Breast epithelium (tissue), 4 donors: ENCODE measurements at places on chromosomes 5 and 9.
A peak's percentile ranks its signal among the peaks of the same experiment; 100 is the strongest.

DNA sequence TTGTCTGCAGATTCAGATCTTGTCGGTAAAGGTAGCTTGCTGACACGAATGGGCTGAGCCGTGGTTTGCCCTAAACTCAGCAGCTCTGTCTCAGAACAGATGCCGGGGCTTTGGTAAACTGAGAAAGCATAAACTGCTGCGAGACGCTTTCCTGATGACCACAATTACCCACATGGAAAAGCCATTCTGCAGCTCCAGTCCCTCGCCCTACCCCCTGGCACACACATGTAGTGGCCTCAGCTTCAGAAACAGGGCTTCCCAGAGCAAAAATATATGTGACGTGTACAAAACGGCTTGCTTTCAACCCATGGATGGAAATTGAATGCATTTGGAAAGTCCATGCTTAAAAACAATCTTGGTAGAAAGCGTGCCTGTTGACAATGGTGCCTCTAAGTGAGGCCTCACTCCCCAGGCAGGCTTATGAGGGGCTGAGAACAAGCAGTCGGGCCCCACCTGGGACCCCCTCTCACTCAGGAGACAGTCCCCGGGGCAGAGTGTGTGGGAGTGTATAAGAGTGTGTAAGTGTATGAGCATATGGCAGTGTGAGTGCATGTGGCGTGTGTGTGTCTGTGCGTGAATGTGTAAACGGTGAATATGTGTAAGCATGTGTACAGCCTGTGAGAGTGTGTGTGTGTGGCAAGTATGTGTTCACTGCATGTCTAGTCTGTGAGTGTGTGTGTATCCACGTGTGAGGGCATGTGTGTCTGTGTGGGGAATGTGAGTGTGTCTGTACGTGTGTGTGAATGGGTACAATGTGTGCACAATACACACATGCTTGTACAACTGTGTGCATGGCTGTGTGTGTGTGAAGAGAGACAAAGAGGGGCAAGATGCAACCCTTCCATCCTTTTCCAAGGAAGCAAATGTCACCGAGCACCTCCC is 88.2 kb upstream of the SMIM23 start:
- no peak for DNase-seq

DNA sequence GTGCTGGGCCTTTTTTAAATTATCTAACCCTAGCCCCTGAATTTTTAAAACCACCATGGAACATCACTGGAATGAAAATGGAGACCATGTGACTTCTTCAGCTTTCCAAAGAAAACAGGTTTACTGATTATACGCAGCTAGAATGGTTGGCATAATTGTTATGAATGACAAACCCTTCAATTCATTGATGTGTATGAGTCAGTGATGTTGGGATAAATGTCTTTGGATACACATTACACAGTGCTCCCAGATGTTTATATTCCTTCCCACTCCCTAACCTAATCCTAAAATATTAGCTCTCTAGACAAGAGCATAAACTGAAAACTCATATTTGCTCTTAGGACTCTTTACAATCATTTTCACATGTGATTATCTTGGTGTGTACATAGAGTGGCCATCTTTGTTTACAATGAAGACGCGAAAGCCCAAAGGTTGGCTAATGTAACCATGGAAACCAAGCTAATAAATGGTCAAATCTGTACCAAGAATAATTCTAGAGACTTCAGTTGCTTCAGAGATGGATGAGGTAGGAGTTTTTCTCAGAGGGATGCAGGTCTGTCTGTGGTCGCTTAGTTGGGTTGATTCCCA is 131.2 kb upstream of the HMHB1 start:
- no peak for DNase-seq

DNA sequence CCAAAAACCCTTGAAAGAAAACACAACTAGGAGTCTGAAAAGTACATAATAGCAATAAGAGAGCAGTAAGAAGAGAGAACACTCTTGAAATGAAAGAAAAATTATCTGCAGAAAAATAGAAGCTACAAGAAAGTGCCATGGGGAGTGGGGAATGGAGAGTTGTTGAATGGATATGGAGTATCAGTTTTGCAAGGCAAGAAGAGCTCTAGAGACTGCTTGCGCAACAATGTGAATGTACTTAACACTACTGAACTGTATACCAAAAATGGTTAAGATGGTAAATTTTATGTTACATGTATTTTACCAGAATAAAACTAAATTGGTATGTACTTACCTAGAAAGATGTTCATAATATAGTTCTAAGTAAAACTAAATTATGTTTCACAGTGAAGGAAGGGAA is 54.8 kb upstream of the RASGRF2 start:
- DNase-seq = no peak

- DNase-seq = no peak
These were observed 11.4 kb upstream of the NRARP start for GRCh38 chr9:137313326-137313936.

DNA sequence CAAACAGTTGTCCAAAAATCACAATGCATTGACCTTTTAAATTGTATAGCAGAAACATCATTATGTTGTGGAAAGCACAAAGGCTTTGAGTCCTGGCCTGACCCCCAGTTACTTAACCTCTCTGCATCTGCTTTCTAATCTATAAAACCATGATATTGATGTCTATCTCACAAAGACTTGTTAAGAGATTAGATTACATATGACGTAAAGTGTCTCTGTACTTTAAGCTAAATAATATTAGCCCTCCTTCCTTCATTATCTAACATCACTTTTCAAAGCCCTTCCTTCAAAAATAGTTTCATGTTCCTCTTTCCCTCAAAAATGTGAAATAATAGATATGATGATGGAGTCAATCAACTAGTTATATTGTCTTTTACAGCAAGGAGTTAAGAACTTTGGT is 3.4 kb downstream of the ADAMTS6 start:
- no peak for DNase-seq

- DNase-seq = no peak
These were observed 11.8 kb downstream of the RBM18 start for GRCh38 chr9:122252796-122253195.

GRCh38 chr5:130528474-130528873 is 624.2 kb downstream of the CHSY3 start:
- DNase-seq = no peak

GRCh38 chr5:65481171-65481581 is 544 bp downstream of the ADAMTS6 start:
- DNase-seq = no peak

DNA sequence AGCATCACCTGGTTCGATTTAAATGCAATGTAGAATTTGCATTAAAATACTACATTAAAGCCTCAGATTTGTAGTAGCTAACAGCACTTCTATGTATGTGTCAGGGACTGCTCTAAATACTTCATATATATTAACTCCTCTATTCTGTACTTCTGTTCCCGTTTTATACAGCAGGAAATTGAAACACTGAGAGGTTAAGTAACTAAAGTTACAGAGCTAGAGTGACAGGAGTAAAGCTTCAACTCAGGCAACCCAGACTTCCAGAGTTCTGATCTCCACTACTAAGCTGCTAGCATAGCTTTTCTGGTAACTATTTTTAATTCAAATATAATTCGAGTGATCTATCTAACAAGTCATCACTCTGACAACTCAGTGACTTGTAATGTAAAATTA is 619 bp upstream of the APC start:
- no peak for DNase-seq

- DNase-seq = no peak
These were observed 107.2 kb downstream of the SV2C start for GRCh38 chr5:76190356-76190755.

DNA sequence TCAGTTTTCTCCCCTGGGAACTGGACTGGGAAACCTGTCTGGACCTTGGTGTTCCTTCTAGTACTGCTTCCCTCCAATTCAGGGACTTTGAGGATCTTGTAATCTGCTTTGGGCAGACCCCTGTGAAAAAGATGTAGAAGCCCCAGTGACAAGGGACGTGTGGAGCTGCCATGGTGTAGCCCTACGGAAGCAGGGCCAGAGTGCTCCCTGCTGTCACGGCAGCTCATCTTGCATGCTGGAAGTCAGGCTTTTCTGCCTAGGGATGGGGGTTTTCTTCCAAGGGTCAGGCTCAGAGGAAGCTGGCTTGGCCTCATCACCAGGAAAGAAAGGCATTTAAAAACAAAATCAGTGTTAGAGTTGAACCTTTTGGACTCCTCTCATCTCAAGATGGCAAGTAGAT is 86.4 kb downstream of the AMBP start:
- DNase-seq = no peak

- no peak for DNase-seq
These were observed 9.3 kb upstream of the OR13F1 start for GRCh38 chr9:104494808-104495207.

DNA sequence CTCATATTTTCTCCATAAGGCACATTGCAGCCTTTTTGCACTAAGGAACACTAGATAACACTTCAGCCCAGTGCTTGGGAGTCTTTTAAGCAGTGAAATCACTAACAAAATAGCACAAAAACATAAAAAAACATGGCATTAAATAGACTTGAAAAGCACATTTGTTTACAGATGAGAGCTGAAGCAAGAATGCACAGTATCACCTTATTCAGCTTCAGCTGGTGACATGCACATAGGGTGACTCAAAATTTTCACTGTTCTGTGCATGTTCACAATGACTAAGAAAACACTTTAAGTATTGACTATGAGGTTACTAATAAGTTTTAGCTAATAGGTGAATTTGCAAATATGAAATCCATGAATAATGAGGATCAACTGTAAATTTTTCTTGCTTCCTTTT is 293.9 kb upstream of the TARS1 start:
- no peak for DNase-seq

GRCh38 chr9:71941060-71941568 is 29.7 kb downstream of the C9orf85 start:
- no peak for DNase-seq

GRCh38 chr9:102841376-102841775 is 153.8 kb upstream of the CYLC2 start:
- DNase-seq = no peak

DNA sequence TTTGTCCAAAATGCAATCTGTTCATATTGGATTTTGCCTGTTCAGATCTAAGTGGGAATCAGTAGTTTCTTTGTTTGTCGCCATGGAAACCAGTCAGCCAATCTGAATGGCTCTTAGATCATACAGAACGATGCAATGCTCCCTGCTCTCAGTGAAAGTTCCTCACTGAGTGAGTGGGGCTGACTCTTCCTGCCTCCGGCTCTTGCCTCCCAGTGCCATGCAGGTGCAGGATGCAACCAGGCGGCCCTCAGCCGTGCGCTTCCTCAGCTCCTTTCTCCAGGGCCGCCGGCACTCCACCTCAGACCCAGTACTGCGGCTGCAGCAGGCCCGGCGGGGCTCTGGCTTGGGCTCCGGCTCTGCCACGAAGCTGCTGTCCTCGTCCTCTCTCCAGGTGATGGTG is at the start of gene PTPDC1:
Gene PTPDC1 (plus strand): TSS at position 151 of the 400 bp plus-strand sequence. CDS start 67 bp downstream, at position 218.
- no peak for DNase-seq

- DNase-seq = no peak
These were observed 344.4 kb upstream of the NUDT12 start for GRCh38 chr5:103907001-103907400.

GRCh38 chr9:21996438-21996837 is 1.8 kb downstream of the CDKN2B-AS1 start:
- DNase-seq = no peak

GRCh38 chr5:69033690-69034089 is 60.1 kb upstream of the SLC30A5 start:
- no peak for DNase-seq

GRCh38 chr9:113948891-113949570 is 72.9 kb downstream of the ZNF618 start:
- DNase-seq = no peak

- DNase-seq = no peak
These were observed 155.1 kb upstream of the WWC1 start for GRCh38 chr5:168136340-168136739.

DNA sequence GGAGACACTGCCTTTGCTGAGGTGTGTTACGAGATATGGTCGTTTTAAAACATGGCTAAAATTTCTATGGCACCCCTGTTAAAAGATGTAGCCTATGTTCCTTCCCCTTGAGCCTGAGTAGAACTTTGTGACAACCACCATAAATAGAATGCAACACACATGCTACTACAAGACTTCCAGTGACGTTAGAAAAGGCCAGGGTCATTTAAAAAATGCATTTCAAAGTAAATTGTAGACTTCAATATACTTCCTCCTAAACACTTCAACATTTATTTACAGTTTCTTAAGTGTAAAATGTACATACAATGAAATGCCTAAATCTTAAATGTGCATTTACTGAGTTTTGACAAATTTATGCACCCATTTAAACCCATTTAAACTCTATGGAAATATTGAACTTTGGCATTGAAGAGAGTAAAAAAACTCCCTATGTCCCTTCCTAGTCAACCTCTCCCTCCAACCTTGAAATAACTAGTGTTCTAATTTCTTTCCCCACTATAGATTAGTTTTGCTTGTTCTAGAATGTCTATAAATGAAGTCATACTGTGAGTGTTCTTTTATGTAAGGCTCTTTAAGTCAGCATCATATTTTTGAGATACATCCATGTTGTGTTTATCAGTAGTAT is 160.5 kb downstream of the SLC12A2 start:
- DNase-seq = no peak

DNA sequence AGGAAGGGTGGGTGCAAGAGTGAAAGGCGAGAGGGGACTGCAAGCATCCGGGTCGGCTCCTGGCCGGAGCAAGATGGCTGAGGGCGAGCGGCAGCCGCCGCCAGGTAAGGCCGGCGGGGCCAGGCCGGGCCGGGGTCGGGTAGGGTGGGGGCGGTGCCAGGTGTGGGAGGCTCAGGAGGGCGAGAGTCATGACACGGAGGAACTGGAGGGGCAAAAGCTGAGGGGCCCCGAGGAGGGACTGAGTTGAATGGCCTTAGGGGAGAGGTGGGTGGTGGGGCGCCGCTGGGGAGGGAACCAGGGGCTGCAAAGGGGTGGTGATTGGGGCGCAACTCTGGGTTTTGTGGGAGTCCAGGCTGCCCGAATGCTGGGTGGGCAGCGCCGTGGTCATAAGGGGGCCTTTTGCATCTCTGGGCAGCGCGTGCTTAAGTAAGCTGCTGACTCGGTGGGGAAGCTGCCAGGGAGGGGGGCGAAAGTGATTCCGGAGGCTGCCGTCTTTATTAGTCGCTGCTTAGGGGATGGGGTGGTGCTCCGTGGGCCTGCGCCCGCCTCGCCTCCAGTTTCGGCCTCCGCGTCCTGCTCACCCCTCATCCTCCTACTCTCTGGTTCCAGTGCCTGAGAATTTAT is 425 bp downstream of the PTPA start:
- DNase-seq = no peak

DNA sequence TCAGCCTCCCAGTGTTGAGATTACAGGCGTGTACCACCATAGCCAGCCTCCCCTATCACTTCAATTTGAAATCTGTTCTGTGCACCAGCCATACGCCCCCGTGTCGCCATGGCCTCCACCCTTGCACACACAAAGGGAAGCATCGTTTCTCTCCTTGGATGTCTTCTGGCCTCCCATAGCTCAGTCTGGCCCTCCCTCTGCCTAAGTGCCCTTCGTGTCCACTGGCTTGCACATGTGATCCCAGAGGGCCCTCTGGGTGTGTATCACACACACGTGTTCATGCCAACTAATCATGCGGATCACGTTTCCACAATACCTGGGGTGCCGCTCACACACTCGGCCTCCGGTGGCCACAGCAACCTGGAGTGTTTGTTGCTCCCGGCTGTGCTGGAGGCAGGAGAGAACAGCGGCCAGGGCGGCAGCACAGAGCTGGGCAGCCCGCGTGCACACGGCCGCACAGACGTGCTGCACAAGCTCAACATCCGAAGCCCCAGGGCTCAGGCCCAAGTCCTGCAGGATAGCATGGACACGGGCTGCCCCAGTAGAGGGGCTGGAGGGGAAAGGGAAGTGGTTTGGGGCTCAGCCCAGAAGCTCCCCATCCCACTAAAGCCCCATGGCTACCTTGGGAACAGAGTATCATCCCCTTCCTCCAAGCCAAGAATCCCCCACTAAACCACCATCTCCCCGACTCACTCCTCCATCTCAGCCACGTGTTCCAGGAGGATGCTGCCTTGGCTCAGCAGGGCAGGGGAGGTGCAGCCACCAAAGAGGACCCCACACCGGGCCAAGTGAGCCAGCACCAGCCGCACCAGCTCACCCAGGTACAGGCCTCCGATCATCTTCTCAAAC is 10.9 kb downstream of the HK3 start:
- DNase-seq = peak; percentile 31
